Eye (tissue), 1 donor: ENCODE measurements at places on chromosomes 6 and 20.
A peak's percentile ranks its signal among the peaks of the same experiment; 100 is the strongest.

DNA sequence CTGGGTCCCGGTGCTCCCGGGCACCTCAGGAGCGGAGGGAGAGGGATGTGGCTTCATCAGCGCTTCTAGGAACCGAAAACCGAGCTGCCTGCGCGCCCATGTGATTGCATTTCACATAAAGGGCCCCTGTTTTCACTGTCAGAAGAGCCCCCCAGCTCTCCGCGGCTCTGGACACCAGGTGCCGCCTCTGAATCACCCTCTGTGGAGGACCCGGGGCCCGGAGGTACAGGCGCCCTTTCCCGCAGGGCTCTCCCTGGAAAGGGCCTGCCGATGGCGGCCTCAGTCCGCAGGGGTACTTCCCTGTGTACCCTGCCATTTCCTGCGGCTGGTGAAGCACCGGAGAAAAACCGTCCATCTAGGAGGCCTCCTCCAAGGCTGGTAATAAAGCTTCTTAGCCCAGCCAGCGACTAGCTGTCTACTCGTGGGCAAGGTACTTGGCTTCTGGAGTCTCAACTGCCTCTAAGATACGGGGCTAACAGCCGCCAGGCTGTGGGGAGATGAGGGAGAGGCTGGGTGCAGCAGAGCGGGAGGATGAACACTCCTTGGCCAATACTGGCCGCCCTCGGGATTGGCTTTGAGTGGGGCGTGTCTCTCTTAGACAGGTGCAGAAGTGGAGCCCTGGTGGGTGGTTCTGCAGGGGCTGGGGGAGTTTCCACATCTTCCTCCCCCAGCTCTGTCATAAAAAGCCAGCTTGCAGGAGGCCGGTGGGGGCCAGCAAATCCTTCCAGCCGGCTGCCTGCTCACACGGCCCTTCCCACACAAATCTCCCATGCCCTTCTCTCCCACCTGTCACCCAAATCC, 1.6 kb downstream of the PPP1R16B start:
- peak; percentile 61 for DNase-seq

- peak; percentile 81 for DNase-seq
Observed at GRCh38 chr6:36358226-36358915, 21.7 kb upstream of the BNIP5 start.

GRCh38 chr20:11851646-11852045, 66.0 kb upstream of the BTBD3 start:
- DNase-seq = no peak

DNA sequence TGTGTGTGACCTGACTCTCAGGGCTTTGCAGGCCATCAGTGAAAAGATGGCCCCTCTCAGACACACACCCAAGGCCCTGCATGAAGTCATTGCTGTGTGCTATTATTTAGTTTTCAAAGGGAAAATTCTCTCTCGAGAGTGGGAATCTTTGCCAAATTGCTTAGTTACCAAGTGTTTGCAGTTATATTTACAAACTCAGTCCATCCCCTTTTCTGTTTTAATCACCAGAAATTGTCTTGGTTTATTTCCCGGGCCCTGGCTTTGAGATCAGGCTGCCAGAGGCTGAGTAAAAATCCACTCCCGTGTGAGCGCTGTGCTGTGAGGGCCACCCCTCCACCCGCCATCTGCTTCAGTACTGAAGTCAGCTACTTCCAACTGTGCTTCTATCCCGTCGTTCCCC, 163.1 kb downstream of the SOD2 start:
- DNase-seq = peak; percentile 30

- no peak for DNase-seq
Observed at GRCh38 chr6:113476937-113477839, 380.0 kb upstream of the MARCKS start.

DNA sequence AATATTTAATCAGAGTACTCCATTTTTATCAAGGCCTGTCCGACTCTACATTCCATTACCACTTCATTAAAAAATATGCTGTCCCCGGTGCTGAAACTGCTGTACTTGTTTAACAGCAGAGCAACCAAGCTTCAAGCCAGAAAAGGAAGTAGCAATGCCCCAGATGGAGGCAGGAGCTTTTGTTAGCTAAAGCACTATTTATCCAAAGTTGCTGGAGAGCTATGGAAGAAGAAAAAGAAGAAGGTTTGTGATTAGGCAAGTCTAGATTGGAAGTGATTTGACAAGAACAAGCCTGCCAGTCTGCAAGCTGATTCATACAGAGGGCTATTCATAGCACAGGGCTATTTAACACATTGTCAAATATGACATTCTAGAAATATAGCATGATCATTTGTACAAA, 160.9 kb upstream of the SPTLC3 start:
- peak; percentile 86 for DNase-seq

- no peak for DNase-seq
Observed at GRCh38 chr6:104404377-104404776, 455.3 kb downstream of the HACE1 start.

DNA sequence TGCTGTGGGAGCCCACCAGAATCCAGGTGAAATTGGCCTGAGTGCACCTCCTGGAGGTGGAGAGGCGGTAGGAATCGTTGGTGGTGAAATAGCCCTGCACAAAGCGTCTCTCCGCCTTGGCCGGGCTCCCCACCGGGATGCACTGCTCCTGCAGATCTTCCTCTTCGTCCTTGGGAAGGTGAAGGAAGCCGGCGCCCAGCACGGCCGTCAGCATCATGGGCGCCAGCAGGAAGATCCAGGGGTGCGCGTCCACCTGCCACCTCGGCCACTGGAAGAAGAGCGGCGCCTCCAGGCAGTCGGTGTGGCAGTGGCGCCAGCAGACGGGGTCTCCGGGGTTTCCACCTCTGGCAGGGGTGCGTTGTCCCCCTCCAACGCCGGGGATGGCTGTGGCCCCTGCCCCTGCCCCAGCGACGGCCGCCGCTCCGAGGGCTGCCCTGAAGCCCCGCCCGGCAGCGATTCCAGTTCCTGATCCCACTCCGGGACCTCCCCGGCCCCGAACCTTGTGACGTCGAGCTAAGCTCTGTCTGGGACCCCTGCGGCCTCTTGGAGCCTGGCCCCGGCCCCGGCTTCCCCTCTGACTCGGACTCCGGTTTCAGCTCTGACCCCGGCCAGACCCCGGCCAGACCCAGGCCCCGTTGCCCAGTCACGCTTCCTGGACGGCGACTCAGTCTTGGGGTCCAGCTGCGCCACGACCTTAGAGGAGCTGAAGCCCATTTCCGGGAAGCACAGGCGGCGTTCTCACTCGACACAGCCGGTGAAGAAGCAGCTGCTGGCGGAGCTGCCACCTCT, 91.9 kb downstream of the CD164 start:
- DNase-seq = no peak
